ENCODE measurements at places on chromosomes 2 and 18.

DNA sequence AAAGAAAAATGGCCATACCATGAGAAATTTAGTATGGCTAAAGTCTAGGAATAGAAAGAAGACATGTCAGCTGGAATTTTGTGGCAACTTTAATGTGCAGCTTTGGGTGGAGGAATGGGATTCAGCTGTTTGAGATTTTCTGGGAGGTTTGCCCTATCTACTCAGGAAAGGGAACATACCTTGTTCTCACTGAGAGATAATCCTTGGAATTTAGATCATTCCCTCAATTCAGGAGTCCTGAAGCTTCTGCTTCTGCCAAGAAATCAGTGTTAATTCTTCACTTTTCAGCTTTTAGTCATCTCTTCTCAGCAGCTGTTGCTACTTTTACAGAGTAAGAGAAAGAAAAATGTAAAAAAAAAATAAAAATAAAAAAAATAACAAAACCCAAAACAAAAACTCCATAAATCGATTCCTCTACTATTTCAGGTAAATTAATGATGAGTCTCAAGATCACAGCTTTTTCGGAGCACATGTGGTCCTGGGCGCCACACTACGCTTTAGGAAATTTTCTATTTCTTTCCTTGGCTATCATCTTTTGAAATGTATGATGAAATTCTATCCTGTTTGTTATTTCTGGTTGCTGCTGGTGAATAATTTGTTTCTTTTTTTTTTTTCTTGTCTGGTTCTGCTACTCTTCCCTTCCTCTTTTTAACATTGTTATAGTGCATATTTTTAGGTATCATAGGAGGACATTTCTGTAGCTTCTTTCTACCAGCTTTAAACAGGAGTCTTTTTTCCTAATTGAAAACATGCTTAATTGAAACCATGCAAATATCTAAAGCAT is 18.9 kb upstream of the BAZ2B start:
- no peak for DNase-seq

DNA sequence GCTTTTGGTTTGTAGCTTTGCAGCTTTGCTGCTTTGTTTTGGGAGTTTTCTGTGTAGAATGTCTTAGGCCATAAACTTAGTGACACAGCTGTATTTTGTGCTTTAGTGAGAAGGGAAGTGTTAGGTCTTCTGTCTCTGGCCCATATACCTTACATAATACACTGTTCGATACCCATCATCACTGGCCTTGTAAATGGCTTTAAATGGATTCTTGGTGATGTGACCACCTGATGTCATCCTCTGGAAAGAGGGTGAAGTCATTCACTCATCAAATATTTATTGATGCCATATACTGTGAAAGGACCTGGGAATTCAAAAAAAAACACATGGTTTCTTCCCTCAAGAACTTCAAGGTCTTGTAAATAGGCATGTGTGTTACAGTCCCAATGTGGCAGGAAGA is 18.9 kb upstream of the SCYGR2 start:
- DNase-seq = no peak

GRCh38 chr2:33264766-33265165 is 211.7 kb upstream of the RASGRP3 start:
- no peak for DNase-seq

- no peak for DNase-seq
These were observed 39.4 kb upstream of the ZNF397 start for GRCh38 chr18:35201256-35201931.

DNA sequence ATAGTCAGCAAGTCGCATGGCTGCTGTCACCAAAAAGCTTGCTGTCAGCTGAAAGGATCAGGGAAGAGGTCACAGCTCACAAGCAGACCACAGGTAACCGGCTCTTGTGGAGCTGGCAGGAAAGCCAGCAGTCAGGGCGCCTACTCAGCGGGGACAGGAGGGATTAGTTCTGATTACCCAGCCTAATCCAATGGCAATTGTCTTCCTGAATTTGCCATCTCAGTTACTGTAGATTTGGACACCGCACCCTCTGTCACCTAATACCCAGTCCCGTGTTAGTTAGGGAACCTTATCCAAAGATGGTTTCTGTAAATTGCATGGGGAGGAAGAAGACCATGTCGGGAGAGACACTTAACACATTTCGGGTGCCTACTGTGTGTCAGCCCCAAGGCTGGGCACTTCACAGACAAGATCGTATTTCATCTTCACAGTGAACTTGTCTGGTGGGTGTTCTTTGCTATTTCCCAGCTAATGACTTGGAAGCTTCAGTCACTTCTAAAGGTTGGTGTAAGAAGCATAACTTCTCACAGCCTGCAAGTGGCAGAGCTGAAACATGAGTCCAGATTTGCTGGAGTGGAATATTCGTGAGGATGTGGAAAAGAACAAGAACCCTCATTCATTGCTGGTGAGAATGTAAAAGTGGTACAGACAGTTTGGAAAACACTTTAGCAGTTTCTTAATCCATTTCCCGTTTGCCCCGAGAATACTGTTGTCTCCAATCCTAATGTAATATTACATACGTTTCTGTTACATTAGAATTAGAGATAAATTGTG is 9.9 kb downstream of the ALPK2 start:
- DNase-seq = no peak

DNA sequence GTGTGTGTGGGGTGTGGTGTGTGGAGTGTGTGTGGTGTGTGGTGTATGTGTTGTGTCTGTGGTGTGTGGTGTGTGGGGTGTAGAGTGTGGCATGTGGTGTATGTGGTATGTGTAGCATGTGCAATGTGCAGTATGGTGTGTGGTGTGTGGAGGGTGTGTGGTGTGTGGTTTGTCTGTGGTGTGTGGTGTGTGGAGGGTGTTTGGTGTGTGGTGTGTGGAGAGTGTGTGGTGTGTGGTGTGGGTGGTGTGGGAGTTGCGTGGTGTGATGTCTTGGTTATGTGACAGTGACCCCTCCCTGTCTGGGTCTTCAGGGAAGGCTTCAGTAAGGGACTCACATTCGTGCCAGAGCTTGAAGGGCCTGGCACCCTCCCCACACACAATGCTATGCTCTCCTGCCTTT is 718.2 kb upstream of the SOX11 start:
- DNase-seq = no peak

DNA sequence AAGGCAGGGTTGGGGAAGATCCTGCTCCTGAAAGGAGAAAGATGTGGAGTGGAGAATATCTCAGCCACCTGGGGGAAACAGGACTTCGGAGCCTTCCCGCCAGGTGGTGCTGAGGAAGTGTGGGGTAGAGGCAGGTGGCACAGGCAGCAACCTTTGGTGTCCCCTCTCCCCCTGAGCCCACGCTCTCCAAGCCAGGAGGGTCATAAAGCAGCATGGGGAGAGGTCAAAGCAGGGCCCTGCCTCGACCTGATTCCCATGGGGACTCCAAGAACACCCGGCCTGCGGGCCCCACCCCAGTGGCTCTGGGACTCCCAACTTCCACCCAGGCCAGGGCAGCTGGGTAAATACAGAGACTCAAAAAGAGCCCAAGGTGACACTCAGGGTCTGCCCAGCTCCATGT is 54.3 kb upstream of the SLC66A3 start:
- DNase-seq = no peak

DNA sequence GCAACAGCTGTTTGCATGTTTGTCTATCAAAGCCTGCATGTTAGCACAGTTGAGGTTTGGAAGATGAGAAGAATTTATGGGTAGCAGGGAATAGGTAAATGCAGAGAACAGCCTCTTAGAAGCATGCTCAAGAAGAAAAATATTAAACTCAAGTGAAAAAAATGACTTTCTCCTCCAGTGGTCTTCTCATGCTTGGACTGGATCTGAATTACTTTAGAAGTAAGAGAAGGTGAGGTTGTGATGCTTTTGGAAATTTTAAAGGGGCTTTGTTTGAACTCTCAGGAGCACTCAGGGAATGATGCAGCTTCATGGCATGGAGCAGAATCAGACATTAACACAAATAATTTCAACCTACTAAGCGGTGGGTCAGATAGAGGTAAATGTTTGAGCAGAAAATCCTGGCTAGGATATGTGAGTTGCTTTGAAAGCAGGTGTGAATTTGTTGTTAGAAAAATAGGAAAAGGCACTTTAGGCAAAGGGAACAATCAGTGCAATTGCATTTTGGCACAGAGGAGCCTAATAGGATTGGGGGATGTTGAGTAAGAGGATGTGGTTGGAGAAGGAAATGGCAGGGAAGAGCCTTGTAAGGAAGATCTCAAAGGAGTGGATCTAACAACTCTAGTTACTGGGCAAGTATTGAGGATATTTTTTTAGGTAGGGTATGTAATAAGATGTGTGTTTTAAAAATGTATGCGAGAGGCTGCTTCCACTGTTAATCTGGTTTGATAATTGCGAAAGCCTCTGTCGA is 76.3 kb downstream of the DDX1 start:
- no peak for DNase-seq

- DNase-seq = no peak
These were observed 42.7 kb downstream of the VSNL1 start for GRCh38 chr2:17583166-17583565.

GRCh38 chr2:134138115-134138514 is 115.8 kb upstream of the MGAT5 start:
- no peak for DNase-seq

DNA sequence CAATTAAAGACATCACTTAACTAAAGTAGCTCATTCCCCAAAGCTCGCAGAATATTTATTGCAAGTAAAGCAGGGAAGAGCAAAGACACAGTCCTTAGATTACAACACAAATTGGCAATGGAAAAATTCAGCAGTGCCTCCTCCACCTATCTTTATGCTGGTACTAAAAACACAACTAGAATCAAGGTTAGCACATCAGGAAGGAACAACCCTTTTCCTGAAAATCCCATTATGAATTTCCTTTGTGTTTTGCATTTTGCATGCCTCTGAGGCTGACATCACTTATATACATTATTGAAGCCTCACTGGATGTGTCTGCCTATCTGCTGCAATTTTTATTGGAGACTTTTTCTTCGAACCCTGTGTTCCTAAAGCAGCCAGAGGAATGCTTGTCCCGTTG is 193.8 kb upstream of the STK17B start:
- no peak for DNase-seq

GRCh38 chr2:159620796-159621195 is 4.4 kb upstream of the BAZ2B start:
- no peak for DNase-seq

- no peak for DNase-seq
These were observed 23.2 kb upstream of the KDM3A start for GRCh38 chr2:86417961-86418360.

DNA sequence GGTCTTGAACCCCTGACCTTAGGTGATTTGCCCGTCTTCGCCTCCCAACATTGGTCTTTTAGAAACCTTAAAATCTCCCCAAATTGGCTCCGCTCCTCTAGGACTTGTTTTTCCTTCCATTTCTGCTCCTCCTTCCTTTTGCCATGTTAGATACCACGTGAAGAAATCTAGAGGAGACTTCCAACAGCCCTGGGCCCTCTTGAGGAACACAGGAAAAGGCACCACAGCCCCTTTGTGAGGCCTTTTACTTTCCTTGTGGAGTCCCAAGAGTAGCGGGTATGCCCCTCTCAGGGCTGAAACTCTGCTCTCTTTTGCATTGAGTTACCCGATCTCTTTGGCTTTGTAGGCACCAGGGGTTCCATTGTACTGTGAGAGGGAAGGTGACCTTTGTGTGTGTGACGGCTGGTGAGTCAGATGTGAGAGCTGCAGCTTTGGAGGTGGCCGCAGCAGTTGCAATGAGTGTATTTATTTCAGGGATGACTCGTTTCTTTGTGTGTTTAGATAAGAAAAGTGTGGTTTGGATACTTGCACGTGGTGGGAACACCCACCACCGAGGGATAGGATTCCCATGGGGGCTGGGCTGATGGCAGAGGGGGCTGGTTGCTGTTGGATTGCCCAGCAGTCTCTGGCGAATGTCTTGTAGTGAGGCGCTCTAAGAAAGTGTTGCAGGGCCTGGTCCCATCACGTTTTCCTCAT is 218.4 kb upstream of the HS6ST1 start:
- no peak for DNase-seq

DNA sequence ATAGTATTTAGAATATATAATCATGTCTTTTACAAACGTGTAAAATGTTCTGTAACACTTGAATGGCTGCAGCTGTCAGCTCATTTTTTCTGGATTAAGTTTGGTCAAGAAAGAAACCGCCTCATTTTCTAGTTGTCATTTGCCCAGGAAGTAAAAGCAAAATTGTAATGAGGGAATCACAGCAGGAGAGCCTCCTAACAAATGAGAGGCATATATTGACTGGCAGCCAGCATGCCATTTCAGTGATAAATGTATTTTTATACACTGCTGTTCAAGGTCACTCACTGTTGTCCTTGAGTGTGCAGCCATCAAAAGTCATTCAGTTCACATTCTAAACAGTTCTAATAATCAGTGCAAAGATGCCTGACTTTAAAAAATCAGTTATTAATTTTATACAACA is 144.3 kb upstream of the BOD1L2 start:
- DNase-seq = no peak

DNA sequence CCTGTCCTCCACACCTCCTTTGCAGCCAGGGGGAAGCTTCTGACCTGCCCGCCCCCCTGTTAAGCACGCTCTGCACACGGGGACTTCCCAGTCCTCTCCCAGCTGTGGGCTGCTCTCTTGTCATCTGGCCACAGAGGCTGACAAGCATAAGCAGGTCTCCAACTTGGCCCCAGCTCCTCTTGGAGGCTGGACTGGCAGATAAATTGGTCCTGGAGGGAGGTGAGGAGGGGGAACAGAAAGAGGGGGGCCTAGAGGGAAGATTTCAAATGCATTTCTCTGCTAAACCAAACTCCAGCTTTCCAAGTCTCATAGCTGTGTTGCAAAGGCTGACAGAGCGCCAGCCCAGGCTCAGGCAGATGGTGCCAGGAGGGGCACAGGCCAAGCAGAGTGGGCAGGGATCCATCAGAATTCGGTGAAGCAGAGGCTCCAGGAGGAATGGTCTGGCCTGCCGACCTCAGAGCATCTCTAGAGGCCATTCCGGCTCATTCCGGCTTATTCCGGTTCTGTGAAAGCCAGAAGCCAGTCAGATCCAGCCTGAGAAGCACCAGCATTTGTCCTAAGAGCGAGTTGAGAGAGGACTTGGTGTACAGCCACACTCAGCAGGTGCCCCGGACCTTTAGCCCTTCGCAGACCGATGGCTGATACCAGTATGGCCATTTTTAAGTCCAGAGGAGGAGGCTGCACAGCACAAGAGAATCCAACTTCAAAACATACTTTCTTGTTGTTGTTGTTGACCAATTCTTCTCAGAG is 508.9 kb upstream of the MYT1L start:
- DNase-seq = no peak

- DNase-seq = no peak
These were observed 65.8 kb upstream of the SLC35F5 start for GRCh38 chr2:113822087-113822815.

GRCh38 chr18:50280707-50281294 is 522 bp downstream of the MBD1 start:
- no peak for DNase-seq
